ENCODE measurements at places on chromosomes 7 and 10.

- no peak for DNase-seq
Observed at GRCh38 chr7:37297546-37297945, 151.1 kb downstream of the ELMO1 start.

DNA sequence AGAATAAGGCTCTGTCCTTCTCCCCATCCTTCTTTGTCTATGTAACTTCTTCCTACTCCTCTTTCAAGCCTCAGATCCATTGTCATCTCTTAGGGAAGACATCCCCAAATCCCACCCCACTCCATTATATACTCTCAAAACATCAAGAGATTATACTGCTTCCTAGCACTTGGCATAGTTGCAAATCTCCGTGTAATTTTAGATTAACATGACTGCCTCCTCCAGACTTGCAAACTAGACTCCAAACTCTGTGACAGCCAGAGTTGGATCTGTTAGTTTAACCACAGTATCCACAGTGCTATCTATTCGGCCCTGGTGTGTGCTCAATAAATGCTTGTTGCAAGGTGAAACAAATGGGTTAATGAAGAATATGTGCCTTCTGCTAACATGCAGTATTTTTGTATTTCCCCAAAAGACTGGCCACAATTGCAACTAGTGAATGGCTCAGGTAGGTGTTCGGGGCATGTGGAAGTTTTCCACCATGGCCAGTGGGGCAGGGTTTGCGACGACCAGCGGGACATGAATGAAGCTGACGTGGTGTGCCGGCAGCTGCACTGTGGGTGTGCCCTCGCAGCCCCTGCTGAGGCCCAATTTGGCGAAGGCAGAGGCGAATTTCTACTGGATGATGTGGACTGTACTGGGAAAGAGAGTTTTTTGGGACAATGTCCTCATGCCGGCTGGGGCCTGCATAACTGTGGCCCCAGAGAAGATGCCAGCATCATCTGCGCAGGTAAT is 34.5 kb upstream of the C10orf120 start:
- no peak for DNase-seq

GRCh38 chr7:1818575-1819258 is 148.6 kb downstream of the ELFN1 start:
- no peak for DNase-seq

GRCh38 chr7:3879355-3880075 is 578.5 kb downstream of the SDK1 start:
- DNase-seq = peak; percentile 88

Measured in DMS79 treated with DMSO at 0.1 percent for 48 hours (cell line).